Activated CD4-positive, alpha-beta T cell treated with anti-CD3 and anti-CD28 coated beads for 48 hours (primary cell): ENCODE measurements at places on chromosomes 2 and 18.

GRCh38 chr2:45683292-45683691, 31.8 kb downstream of the PRKCE start:
- DNase-seq, result no peak

- peak; percentile 41 for DNase-seq
Measured at GRCh38 chr2:109516445-109517117, 97.2 kb downstream of the SEPTIN10 start.

DNA sequence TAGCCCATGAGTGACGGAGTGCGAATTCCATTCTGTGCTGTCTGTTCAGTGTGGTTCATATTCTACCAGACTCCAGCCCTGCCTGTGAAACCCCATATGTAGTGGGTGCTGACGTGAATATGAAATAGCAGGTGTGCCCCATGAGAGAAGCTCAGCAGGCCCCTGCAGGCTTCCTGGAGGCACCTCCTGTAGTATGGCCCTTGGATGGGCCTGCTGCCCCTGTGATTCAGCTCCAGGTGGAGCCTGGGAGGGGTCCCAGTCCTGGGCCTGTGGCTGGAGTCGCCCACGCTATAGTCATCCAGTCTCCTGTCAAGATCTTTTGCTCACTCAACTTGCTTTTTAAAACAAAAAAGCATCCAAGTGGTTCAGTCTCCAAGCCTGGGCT, 125.5 kb downstream of the GLI2 start:
- DNase-seq, result no peak

- DNase-seq, result no peak
Measured at GRCh38 chr2:61928826-61929461, 23.5 kb downstream of the COMMD1 start.

DNA sequence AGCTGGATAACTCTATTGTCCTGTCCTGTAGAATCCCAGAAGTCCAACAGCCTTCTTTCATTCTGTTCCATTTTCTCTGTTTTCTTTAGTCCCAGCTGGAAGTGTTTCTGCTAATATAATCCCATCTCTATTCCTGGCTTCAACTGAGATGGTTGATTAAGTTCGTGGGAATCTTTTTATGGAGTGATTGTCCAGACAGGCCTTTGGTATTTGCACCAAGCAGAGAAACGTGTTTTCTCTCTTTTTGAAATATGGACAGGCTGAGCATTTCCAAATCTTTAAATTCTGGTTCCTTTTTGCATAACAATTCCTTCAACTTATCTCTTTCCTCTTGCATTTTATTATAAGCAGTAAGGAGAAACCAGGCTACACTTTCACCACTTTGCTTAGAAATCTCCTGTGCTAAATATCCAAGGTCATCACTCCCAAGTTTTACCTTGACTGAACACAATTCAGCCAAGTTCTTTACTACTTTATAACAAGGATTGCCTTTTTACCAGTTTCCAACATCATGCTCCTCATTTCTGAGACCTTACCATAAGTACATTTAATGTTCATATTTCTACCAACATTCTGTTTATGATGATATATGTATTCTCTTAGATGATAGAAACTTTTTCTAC, 108.8 kb downstream of the ZFP36L2 start:
- DNase-seq, result no peak

DNA sequence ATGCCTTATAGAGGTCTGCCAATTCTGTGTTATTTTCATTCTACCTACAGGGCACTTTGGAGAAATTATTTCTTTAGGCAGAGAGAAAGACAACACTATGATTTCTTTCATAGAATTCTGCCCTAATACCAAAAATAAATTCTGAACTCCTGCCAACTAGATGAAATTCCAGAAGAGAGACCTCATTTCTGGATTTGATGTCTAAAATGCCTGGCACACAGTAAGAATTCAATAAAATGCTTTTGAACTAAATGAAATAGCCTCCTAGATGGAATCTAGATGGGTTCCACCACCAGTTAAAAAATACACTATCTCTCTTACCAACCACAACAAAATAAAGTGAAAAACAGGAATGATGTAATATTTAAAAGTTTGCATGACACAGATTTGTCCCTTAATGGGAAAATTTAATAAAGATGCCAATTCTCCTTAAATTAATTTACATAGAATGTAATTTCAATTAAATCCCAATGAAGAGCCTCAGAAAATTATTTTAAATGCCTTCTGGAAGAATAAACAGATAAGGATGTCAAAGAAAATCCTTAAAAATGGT, 75.0 kb downstream of the OSBPL1A start:
- DNase-seq, result no peak

- DNase-seq, result no peak
Measured at GRCh38 chr2:139165601-139166000, 385.4 kb upstream of the NXPH2 start.

- DNase-seq, result no peak
Measured at GRCh38 chr2:104444392-104444791, 409.5 kb upstream of the POU3F3 start.

DNA sequence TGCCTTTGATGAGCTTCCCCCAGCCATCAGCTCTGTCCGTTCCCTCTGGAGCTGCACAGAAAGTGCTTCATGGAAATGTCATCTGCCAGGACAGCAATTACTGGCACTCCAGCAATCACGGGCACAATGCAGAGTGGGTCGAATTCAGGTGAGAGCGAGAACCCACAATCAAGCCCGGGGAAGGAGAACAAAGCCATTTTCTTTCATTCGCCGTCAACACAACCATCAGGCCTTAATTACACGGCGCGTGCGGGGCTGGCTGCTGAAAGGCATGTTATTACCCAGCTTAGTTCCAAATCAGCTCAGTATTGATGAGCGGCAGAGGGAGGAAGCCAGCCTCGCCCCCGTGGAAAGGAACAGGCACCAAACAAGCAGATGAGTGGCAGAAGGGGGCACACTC, 143.9 kb downstream of the MYT1L start:
- DNase-seq, result no peak

GRCh38 chr2:196159221-196159892, 12.0 kb downstream of the STK17B start:
- DNase-seq, result no peak

- DNase-seq, result no peak
Measured at GRCh38 chr2:43874776-43875451, 36.1 kb downstream of the ABCG8 start.

- DNase-seq, result no peak
Measured at GRCh38 chr2:159455330-159455918, 160.9 kb downstream of the BAZ2B start.

DNA sequence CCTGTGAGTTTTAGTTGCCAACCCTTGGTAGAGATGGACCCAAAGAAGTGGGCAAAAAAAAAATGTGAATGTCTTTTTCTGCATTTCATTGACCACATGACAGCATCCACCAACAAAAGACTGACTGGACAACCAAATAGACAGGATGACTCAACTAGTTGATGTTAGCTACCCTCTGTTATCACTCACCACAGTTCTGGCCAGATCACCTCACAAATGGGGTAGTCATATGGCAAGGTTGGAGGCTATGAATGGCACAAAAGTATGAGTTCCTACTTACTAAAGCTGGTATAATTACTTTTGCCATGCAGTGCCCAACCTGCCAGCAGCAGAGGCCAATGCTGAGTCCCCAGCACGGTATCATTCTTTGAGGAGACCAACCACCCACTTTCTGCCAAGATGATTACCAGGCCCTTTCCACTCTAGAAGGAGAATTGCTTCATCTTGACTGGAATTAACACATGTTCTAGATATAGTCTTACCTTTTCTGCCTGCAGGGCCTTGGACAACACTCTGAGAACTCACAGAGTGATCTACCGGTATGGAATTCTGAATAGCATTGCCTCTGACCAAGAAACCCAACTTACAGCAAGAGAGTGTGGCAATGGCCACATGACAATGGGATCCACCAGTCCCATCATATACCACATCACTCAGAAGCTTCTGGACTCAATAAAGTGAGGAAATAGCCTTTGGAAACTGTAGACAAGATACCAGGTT, 20.1 kb upstream of the TCF7L1 start:
- DNase-seq, result no peak

GRCh38 chr2:199464606-199465352, 7.0 kb upstream of the SATB2 start:
- peak; percentile 4 for DNase-seq

DNA sequence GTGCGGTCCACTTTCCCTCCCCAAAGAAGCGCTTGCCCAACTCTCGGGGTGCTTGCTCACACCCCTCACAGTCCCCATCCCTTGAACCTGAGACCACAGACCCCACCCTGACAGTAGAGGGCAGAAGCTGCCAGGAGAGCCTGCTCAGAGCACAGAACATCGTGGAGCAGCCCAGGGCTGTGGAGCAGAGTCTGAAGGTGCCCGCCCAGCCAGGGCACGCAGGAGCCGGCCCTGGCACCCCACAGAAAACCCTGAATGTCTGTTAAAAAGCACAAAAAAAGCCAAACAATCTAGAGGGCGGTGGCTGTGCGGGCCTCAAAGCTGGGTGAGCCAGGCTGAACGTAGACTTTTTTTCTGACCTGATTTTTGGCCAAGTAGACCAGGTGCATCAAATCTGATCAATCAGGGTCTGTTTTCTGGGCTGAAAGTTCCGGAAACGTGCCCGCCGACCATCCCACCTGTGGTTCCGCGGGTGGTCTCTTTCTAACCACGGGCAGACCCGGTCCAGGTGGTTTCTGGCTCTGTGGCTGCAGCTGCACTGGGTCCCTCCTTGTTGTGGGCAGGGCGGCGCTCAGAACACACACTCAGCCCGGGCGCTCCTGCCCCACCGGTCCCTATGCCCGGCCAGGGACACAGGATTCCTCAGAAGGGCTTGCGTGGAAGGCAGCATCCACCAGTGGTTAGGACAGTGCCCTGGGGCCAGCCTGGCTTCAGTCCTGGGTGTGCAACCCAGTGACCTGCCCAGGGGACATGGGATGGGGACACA, 66.3 kb downstream of the SLC66A2 start:
- DNase-seq, result no peak

- DNase-seq, result no peak
Measured at GRCh38 chr2:55839182-55839819, 84.3 kb downstream of the EFEMP1 start.

DNA sequence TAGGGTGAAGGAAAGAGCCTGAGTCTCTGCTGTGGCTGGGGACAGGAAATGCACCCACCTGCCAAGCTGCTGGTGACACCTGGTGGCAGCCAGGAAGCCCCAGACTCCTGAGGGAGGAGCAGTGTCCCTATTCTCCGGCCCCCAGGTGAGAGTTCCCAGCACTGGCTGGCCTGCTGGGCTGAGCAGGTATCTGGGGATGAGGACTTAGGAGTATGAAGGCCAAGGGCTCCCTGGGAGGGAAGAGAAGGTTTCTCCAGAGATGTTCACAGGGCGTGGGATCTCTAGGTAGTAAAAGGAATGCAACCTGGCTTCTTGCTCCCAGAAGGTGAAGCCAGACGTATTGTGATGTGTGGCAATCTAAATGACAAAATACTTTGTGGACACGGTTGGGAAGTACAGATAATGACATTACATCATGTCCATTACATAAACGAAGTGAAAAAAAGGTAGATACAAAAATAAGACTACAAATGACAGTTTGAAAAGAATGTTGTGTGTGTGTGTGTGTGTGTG, 75.8 kb upstream of the SLC1A4 start:
- peak; percentile 18 for DNase-seq

DNA sequence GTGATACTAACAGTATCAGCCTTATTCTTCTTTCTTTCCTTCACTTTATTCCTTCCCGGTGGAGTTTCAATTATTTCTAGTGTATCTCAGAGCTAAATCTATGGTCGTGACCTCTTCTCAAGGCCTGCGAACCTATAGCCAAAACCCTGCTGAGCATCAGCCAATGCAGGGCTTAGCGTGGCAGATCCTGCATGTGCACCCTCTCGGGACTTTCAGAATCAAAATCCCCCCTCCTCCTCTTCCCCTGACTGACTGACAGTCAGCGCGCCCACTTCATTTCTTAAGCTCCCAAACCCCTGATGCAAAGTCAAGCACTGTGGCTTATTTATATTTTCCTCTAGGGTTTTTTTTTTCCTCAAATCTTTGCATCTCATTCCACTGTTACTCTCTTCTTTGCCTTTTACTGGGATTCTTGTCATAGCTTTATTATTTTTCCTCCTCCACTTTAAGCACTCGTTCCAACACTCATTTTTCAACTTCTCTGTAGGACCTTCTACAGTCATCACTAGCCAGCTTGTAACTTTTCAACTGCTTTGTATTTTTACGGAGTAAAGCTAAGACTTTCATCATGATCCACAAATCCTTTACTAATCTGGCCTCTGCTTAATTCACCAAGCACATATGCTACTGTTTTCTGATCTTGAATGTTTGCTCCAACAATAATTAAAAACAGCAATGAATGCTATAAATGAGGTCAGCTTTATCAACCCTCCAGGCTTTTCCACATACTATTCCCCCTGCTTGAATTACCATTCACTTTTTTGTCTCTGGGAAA, 896.5 kb upstream of the PIK3C3 start:
- no peak for DNase-seq

- no peak for DNase-seq
Measured at GRCh38 chr18:76741346-76741745, 81.0 kb upstream of the ZNF236 start.

DNA sequence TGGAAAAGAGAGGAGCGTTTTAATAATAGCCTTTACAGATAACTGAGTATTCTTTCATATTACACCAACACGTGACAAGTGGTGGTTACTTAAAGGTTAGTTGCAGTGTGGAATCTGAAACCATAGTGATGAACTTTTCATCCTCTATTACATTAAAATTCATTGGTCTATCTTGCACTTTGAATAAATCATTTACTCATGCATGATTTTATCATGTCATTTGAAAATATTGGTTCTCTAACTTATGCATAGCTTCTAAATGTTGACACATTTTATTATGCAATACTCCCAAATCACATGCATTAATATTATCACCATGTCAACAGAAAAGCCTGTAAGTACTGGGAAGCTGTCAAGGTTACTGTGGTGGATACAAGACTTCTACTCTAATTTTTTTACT, 1432.2 kb downstream of the LRP1B start:
- DNase-seq, result no peak

DNA sequence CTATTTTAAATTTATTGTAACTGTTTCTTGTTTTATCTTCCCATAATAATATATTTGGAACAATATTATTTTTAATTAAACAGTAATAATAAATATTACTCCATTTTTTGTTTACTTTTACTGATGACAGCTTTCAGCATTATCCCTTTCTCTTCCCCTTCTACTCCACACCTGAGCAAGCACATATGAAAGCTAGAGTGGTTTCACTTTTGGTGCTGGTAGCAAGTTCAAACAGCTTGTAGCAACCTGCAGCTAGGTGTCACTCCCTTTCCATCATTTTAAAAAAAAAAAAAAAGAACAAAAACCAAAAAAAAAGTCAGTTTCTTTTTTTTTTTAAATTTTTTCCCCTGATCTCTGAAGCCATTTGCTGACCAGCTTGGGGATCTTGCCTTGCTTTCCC, 801.8 kb downstream of the CCDC85A start:
- DNase-seq, result no peak
